GM23338 (cell line): ENCODE measurements at places on chromosomes 4 and X.
A peak's percentile ranks its signal among the peaks of the same experiment; 100 is the strongest.

DNA sequence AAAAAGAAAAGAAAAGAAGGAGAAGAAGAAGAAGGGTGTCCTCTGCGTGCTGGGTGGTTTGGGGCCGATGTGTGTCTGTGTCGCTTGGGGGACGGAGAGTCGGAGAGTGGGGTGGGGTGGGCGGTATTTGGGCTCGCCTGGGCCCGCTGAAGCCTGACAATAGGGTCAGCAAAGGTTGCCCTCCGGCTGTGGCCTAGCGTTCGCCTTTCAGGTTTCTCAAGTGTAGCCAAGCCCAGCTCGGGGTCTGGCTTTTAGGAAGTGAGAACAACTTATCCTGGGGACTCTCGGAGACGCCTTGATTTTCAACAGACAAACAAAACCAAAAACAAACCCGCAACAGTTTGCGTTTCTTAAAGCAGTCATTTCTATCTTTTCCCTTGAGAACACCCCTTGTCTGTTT, 4.1 kb upstream of the SOX3 start:
- DNase-seq: no peak

- DNase-seq: no peak
These were observed 95.8 kb downstream of the SORBS2 start for GRCh38 chr4:185716141-185716551.

DNA sequence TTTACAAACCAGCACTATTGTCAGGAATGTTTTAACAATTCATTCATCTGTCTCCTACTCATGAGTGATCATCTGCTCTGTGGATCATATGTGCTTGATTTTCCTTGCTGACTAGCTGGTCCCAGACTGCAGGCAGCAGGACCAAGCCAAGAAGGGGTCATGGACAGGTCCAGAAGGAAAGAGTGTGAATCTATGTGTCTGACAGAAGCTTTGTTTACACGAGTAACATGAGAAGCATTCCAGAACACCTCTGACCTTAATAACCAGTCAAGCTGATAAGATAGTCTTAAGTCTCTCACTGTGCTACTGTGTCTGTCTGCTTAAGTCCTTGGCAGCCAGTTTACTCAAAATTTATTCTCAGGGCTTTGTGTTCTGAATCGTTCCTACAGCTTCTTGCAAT, 39.0 kb downstream of the GUCY1A1 start:
- peak; percentile 10 for DNase-seq

DNA sequence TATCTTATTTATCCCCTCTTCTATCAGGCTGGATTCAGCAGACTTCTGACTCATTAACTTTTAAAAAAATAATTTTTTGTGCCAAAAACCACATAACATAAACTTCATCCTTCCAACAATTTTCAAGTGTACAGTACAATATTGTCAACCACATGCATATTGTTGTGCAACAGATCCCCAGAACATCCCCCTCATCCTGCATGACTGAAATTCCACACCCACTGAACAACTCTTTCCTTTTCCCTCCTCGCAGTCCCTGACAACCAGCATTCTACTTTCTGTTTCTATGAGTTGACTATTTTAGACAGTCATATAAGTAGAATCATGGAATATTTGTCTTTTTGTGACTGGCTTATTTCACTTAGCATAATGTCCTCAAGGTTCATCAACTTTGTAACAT, 2.2 kb upstream of the MID2 start:
- no peak for DNase-seq

GRCh38 chr4:164136180-164136616, 617.7 kb upstream of the SMIM31 start:
- no peak for DNase-seq

DNA sequence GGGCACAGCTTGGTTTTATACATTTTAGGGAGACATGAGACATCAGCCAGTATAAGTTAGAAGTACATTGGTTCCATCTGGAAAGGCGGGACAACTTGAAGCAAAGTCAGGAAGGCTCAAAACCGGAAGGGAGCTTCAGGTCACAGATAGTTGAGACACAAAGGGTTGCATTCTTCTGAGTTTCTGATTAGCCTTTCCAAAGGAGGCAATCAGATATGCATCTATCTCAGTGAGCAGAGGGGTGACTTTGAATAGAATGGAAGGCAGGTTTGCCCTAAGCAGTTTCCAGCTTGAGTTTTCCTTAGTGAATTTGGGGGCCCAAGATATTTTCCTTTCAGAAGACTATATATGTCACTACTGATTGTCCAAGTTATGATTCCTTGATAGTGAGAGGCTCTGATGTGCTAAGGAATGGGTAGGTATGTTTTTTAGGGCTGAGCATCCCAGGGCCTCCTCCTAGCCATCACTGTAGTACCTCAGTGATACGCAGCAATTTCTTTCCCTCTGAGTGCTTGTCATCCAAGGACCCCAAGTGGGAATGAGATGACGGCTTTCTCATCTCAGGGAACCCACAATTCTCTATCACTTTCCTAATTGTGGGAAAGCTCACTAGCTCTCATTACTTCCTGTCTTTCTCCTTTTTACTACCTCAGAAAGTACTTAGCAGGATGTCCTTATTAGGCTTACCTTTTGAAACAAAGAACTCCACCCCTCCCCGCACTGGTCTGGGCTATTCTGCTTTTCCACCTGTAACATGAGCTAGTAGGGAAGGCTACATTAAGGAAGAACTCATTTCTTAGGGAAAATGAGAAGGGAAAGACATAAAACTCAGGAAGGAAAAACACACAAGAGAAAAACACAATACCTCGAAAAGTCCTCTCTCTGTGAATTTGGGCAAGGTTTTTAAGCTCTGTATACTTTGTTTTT, 632.7 kb downstream of the RAPGEF2 start:
- DNase-seq: peak; percentile 72

- no peak for DNase-seq
These were observed 75.7 kb downstream of the CPEB2 start for GRCh38 chr4:15077969-15078368.

DNA sequence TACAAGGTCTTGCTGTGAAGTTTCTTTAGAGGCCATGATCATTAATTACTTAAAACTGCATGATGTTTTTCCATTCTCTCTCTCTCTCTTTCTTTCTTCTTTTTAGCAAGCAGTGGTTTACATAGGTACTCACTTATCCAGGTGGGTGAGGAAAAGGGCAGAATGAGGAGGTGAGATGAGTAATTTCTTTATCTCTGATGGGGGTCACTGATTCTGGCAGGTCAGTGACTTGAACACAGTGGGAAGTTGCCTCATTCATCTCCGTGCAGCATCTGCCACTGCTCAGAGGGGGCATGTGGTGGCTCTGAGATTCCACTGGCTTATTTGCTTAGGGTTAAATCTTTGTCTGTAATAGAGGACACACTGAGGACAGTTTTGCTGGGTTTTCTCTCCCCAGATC, 62.6 kb downstream of the FAM114A1 start:
- DNase-seq: no peak

GRCh38 chrX:68193234-68193633, 240.1 kb downstream of the OPHN1 start:
- no peak for DNase-seq
